ENCODE measurements at places on chromosomes 1 and 21.

DNA sequence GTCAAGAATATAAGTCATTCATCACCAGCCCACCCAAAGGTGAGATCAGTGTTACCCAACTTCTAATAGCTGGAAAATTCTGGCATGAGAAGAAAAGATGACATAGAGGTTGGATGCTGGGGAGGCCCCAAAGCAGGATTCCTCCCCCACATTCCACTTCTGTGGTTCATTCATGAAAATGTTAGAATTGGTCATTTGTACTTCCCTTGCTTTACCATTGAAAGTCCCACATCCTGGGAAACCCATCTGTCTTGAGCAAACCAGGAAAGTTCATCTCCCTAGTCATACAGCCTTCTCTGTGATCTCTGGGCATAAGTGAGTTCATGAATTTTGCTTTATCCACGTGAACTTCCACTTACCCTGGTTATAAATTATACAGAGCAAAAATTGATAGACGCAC, 66.8 kb downstream of the SERINC2 start:
- DNase-seq, result no peak

DNA sequence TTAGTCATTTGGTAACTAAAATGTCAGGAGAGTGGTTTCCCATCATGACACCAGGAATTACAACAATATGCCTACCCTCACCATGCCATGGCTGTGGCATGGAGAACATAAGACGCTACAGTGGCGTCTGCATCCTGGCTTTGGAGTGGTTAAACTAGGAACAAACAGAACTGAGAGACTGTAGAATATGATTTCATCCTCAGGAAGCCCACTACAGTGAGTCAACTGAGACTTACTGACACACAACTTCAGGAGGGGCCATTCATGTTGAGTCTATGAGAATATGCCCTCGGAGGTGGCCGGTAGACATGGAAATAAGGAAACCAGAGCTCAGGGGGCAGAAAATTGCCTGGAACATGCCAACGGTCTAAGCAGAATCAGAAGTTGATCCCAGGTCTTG, 5.9 kb upstream of the BACE2 start:
- DNase-seq, result no peak

- DNase-seq, result no peak
Measured at GRCh38 chr1:33327587-33328325, 6.9 kb upstream of the A3GALT2 start.

DNA sequence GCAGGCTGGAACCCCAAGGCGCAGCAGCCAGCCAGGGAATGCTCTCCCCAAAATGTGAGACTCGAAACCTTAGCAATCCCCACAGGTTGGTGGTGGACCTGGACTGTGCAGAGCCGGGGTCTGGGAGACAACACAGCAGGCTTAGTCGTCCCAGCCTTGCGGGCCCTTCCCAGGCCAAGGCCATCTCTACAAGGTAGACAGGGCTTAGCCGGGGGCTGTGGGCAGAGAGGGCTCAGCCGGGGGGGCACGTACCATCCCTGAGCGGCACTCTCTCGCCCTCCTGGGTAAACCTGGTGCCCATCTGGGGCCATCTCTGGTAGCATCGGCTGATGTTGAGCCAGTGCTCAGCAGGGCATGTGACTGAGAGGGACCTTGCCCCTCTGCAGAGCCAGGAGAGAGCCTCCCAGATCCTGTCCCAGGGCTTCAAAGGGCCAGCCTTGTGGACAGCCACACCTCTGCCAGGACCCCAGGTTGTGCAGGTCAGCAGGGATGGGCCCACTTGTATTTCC, 2.2 kb upstream of the ACTRT2 start:
- no peak for DNase-seq

- no peak for DNase-seq
Measured at GRCh38 chr1:162390396-162391185, 9.1 kb downstream of the C1orf226 start.

GRCh38 chr1:150243003-150243402, 7.1 kb upstream of the ANP32E start:
- DNase-seq, result no peak

GRCh38 chr1:201714542-201715329, 114.2 kb upstream of the IPO9 start:
- no peak for DNase-seq

DNA sequence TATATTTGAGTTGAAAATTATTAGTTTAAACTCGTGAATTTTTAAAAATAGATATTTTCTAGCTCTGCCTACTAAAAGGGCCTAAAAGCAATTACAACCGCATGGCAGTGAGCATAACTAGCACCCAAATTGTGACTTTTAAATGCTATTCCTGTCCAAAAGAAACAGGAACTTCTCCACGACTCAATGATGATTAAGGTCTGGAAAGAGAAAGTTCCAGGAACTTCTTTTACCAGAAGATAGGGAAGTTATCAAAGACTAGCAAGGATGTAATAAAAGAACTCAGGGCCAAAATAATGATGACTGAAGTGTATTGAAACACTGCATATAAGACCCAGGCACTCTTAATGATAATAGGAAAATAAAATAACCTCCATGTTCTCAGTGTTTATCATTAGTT, 313.0 kb downstream of the PLPP3 start:
- no peak for DNase-seq

GRCh38 chr1:192535916-192536664, 39.5 kb upstream of the RGS1 start:
- no peak for DNase-seq

- DNase-seq, result no peak
Measured at GRCh38 chr1:229043115-229043514, 227.8 kb upstream of the RAB4A start.

DNA sequence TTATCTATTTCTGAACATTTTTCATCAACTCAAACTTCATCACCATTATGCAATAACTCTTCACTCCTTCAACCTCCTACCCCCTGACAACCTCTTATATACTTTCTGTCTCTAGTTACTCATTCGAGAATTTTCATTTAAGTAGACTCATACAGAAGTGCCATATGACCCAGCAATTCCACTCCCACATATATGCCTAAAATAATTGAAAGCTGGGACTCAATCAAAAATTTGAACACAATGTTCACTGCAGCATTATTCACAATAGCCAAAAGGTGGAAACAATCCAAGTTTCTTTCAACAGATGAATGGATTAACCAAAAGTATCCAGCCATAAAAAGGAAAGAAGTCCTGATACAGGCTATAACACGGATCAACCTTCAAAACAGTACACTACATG, 24.1 kb downstream of the COL11A1 start:
- no peak for DNase-seq

- DNase-seq, result no peak
Measured at GRCh38 chr1:155268630-155269029, 4.7 kb downstream of the CLK2 start.

DNA sequence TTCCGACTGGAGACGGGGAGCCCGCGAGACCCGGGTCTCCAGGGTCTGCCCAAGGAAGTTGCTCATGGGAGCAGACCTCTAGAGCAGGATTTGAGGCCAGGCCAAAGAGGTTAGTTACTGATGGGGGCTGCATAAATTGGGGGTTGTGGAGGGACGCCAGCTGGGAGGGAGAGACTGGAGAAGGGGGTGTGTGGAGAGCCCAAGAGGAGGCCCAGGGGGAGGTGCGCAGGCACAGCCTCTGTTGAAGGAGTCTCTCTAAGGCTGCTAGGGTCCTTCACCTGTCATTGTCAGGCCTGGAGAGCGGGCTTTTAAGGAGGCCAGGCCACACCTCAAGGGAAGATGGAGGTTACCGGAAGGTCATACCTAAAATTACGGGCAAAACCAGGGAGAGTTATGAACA, 363 bp downstream of the PLA2G5 start:
- DNase-seq, result no peak

DNA sequence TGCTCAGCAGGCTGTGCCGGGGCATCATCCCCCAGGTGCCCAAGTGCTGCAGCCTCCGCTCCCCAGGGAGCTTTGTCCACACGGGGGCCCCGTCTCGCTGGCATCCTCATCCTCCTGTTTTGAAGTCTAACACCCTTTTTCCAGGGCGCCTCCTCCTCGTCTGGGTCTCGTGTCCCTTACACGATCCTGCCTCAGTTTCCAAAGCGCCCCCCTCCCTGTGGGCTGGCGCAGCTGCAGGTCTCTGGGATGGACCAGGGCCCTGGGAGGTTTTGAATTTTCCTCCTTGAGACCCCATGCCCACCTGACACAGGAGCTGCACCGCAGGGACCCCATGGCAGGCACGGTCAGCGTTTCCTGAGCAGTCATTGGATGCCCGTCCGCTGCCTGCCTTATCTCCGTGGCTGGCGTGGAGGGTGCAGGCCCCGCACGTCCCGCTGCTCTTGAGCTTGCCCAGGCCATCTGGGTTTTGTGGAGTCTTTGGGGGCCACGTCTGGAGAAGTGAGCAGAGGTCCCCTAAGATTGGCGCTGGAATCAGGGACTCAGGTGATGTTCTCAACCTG, 37.4 kb upstream of the DIP2A start:
- DNase-seq, result no peak

DNA sequence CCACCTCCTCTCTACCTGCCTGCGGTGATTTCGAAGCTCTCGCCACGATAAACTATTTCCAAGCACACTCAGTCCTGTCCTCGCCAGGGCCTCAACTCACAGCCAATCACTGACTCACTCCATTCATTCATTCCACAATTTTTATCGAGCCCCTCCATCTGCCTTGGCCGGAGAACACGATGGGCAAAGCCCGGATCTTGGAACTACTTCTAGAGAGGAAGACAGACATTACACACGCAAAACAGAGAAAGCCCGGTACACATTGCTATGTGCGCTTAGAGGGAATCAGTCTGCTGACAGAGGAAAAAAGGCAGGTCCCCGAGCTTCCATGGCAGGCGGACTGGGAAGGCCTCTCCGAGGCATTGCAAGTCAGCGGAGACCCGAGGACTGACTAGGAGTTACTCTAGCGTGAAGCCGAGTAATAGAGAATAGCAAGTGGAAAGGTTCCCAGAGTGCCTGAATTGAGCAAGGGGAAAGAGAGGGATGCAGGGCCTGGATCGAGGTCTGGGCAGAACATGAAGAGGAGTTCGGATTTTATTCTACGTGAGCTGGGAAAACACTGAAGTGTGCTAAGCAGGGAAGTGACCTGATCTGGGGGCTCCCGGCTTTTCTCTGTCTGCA, 54.2 kb upstream of the DNAJC6 start:
- DNase-seq, result no peak

GRCh38 chr1:116185161-116185701, 74.0 kb downstream of the MAB21L3 start:
- DNase-seq, result no peak

DNA sequence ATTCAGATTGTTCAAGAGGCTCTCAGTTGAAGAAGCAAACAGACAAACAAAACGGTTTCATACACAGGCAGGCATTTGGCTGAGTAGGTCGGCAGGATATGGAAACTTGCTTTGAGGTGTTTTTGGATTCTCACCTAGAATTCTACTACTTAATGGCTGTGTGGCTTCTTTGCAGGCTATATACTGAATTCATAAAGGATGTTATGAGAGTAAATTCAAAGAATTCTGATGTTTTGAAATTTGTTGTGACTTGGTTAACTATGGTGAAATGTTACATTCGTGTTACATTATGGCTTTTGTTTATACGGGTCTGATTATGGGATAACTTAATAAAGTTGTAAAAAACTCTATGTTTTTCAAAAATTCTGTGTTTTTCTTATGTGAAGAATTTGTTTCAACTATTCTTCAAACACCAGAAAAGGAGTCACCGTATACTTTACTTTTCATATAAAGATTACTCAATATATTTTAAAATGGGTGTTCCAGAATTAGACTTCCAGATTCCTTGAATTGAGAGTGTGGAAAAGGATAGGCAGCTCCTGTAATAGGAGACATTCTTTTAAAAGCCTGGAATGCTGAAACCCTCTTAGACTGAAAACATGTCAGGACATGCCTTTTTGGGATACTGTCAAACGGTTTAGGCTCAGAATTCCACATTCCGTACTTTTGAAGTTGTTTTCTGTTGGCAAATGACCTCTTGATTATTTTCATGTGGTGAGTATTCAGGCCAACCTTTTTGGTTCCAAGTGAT, 8.2 kb upstream of the IRF2BP2 start:
- DNase-seq, result no peak

- no peak for DNase-seq
Measured at GRCh38 chr1:23667411-23667810, 24.2 kb upstream of the RPL11 start.

DNA sequence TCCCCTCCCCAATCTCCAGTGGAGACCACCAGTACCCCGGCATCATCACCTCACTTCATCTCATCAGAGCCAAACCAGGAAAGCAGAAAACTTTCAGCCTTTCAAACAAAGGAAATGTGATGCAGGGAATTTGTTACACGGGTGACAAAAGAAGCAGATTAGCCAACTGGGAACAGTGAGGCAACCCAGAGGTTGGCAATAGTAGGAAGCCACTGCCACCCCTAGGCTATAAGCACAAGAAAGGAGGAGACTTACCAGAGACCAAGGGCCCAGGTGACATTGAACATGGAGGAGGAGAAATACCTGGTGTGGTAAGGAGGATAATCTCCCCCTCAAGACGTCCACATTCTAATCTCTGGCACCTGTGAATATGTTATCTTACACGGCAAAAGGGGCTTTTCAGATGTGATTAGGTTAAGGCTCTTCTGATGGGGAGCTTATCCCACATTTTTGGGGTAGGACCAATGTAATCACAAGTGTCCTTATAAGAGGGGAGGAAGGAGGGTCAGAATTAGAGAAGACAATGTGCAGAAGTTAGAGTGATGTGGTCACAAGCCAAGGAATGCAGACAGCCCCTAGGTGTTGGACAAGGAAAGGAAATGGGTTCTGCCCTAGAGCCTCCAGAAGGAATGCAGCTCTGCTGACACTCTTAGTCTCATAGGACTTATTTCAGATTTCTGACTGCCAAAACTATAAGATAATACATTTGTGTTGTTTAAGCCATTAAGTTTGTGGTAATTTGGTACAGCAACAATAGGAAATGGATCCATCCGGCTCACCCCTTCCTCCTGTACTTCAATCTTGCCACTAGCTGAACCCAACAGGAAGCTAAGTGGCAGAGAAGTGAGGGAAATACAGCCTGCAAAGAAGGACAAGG, 83.6 kb upstream of the VAV3 start:
- DNase-seq, result no peak

- peak; percentile 58 for DNase-seq
Measured at GRCh38 chr1:201364808-201365105, 12.7 kb downstream of the TNNT2 start.

DNA sequence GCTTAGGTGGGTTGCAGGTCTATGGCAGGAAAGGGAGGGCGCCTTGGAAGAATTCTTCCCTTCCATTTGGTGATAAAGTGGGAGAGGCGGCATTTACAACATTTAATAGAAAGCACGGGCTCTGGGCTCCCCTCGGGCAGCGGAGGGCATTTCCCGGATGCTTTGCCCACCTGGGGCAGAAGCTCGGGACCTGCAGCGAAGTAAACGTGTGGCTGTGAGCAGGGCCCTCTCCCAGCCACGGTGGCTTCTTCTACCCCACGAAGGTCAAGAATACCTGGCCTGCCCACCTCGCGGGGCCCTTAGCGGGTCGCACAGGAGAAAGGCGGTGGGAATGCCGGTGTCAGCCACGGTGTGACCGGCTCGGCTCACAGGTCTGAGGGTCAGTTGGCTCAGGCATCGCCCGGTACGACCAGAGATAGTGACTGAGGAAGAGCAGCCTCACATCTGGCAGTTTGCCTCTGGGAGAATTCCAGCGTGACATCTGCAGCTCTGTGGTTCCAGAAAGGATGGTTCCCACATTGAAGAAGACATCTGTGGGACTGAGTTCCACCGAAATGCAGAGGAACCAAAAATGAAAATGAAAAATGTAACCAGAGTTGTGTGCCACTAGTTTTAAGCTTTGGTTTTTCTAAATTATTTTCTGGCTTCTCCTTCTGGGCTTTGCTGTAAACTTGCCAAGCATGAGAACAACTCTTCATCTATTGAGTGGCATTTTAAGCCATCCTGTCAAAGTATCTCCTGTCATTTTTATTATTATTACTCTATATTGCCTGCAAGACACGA, 720 bp upstream of the F3 start:
- no peak for DNase-seq

GRCh38 chr1:166184897-166185296, 18.1 kb upstream of the FAM78B start:
- DNase-seq, result no peak

GRCh38 chr1:31834501-31834900, 18.7 kb upstream of the SPOCD1 start:
- no peak for DNase-seq

Measured in left renal pelvis (tissue), 4 donors.